ENCODE measurements at places on chromosomes 5 and 9.

DNA sequence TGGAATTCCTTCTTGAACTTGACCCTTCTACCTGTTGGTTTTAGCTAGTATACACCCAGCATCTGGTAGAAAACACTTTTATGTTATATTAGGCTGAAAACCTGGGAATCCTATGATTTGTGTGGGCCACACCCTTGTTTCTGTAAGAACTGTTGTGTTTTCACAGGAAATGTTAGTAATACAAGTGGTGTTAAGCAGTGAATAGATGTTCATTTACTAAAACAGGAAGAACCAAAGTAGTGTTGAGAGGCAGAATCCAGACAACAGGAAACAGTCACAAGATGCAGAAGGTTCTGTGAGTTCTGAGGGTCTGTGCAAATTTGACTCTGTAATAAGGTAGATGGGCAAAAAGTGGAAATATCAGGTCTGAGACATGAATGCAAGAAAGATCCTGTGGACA, 73.0 kb upstream of the RAI14 start:
- no peak for DNase-seq

GRCh38 chr5:58412081-58412480, 47.8 kb downstream of the PLK2 start:
- DNase-seq = no peak

DNA sequence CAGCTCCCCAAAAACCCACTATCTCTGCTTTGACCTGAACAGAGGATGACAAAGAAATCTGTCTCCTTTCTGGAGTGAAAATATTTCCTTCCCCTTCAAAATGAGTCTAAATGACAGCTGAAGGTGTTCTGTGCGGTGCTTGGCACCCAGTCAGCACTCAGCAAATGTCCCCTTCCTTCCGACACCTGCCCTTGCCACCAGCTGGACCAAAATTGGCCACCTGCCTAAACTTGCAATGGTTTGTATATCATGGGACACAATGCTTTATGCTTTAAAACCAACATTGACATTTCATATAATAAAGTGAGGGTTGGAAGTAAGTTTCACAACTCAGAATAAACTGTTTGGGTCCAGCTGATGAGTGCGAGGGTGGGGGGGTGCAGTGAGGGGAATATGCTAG, 7.5 kb upstream of the TTC1 start:
- DNase-seq = no peak

- DNase-seq = no peak
Observed at GRCh38 chr5:418162-419121, 24.5 kb upstream of the EXOC3 start.

GRCh38 chr5:14756478-14756877, 92.0 kb downstream of the OTULIN start:
- no peak for DNase-seq

DNA sequence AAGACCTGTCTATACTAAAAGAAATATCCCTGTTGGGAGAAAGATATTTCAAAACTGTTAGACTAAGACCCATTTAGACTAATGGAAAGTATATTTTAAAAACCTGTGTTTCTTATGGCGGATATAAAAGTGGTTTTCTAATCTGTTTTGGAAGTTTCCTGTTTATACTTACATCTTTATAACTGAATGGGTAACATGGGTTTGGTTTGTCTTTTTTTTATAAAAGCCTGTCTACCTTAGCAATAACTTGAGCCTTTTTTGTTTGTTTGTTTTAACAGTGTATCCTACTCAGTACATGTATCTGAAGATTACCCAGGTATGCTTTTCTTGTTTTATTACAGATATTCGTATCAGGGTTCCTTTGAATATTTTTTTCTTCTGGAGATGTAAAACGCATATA, 83.4 kb downstream of the PARP8 start:
- DNase-seq = no peak

- DNase-seq = no peak
Observed at GRCh38 chr5:96252596-96252995, 180.5 kb downstream of the PCSK1 start.

GRCh38 chr9:107805201-107805600, 315.6 kb upstream of the KLF4 start:
- no peak for DNase-seq

Measured in amygdala (tissue), 56 donors.